ENCODE measurements at places on chromosomes 12 and 14. TPM values are rescaled to one million over a fixed set of nuclear protein-coding genes. Genes with fewer than 3 reads are reported as not detected.

NGB gene
- not detected for total RNA-seq

TIGAR gene
- 3.3 TPM for total RNA-seq

DNAJC22 gene
- total RNA-seq, result not detected

TPPP2 gene
- total RNA-seq, result not detected

SLC8A3 gene
- not detected for total RNA-seq

ALDH1L2 gene
- total RNA-seq, result 53.7 TPM

SCN8A gene
- total RNA-seq, result not detected

SYNDIG1L gene
- total RNA-seq, result not detected

RNASE4 gene
- 133 TPM for total RNA-seq

STAT6 gene
- total RNA-seq, result 106 TPM

ATG101 gene
- total RNA-seq, result 33.1 TPM

WNT1 gene
- total RNA-seq, result not detected

FAM90A1 gene
- 0.25 TPM for total RNA-seq

C12orf54 gene
- total RNA-seq, result not detected

CACNA2D4 gene
- total RNA-seq, result 3.0 TPM

CEBPE gene
- not detected for total RNA-seq

KRT6B gene
- not detected for total RNA-seq

LRRC43 gene
- total RNA-seq, result 1.2 TPM

ANG gene
- 37.8 TPM for total RNA-seq

NRXN3 gene
- 0.34 TPM for total RNA-seq

TAS2R42 gene
- total RNA-seq, result not detected

RNASE3 gene
- total RNA-seq, result not detected

ANO4 gene
- total RNA-seq, result 0.56 TPM

CCDC38 gene
- not detected for total RNA-seq

TCL1B gene
- total RNA-seq, result not detected

FBXL14 gene
- total RNA-seq, result 5.6 TPM

KRT72 gene
- not detected for total RNA-seq

CLEC9A gene
- total RNA-seq, result not detected

LYZ gene
- not detected for total RNA-seq

TAS2R31 gene
- 2.4 TPM for total RNA-seq

RNASE9 gene
- total RNA-seq, result not detected

LRTM2 gene
- total RNA-seq, result not detected

SLCO1B1 gene
- total RNA-seq, result not detected

CFAP251 gene
- total RNA-seq, result 3.4 TPM

C14orf39 gene
- total RNA-seq, result not detected

CAPS2 gene
- 2.4 TPM for total RNA-seq

SDSL gene
- total RNA-seq, result 4.5 TPM

WNT5B gene
- 13.4 TPM for total RNA-seq

RERGL gene
- total RNA-seq, result not detected

TAS2R19 gene
- 0.94 TPM for total RNA-seq

POLE2 gene
- total RNA-seq, result 2.0 TPM

FOS gene
- total RNA-seq, result 192 TPM

TMTC2 gene
- 14.1 TPM for total RNA-seq

SPRING1 gene
- 16.6 TPM for total RNA-seq

NYNRIN gene
- 9.5 TPM for total RNA-seq

TMTC1 gene
- total RNA-seq, result 65.7 TPM

LBHD2 gene
- total RNA-seq, result not detected

ACOT4 gene
- total RNA-seq, result 0.69 TPM

TMEM132C gene
- 6.5 TPM for total RNA-seq

Measured in cardiac ventricle fibroblast (primary cell).